ENCODE measurements at places on chromosomes 3 and 15.

GRCh38 chr15:88797663-88798339 is 5.4 kb upstream of the ACAN start:
- peak; percentile 19 for DNase-seq

GRCh38 chr3:170762064-170762463 is 107.9 kb downstream of the RPL22L1 start:
- DNase-seq, result no peak

DNA sequence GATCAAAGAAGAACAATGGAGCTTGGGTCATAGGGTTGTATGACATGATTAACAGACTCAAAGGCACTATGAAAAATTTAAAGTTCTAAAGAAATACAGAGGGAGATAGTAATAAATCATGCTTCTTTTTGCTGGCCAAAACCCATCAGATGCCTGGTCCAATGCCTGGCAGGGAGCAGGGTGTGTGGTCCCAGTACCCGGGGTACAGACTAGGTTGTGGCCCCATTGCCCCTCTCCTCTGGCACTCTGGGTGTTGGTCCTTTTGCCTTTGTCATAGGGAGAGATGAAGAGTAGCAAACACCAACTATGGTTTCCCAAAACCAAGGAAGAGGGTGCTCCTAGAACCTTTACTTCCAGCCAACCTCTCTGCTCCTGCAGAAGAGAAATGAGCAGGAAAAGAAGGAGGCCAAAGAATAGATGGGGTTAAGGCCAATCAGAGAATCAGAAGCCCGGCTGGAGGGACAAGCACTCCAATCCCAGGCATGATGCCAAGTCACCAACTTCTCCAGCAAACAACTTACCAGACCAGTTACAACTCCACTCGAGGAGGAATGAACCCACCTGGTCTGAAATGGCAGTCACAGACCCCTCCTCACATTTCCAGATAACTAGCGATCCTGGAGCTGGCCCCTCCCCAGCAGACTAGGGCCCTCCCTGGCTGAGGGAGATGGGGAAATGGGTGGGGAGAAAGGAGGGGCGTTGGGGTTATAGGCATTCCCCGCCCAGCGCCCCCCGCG is 1.8 kb downstream of the IGDCC3 start:
- peak; percentile 33 for DNase-seq

GRCh38 chr3:46659285-46659684 is 34.2 kb downstream of the ALS2CL start:
- DNase-seq, result no peak

DNA sequence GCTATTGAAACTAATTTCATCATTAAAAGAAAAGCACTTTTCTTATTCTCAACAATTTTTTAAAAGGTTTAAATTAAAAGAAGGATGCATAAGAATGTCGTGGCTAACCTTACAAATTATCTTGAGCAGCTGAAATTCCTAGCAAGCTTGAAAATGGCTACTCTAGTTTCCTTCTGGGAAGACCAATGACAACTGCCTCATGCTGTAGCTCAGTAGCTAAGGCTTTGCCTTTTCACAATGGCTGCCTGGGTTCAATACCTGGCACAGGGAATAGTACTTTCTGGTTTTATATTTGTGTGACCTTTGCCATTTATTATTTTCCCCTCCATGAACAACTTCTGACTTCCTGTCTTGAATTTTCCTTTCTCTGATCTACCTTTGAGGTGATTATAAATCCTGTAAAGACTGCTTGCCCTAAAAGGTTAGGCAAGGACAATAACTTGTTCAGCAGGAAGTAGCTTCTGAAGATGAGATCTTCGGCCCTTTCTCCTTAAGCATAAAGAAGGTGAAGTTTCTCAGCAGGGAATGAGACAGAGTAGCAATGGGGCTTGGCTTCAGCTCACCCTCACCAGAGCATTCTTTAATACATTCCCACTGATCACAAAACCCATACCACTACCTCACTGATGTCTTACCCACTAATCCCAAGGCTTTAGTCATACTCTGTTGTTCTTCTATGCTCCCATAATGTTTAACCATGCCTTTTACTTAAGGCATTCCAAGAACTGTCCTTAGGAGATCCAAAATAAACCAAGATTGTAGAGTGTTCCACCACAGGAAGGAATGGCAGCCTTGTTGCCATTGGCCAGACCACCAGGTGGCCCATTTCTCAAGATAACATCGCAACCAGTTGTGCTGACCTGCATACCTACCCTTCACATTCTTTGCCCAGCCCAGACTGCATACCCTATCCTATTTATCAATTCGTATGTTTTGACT is 276.8 kb downstream of the ULK4 start:
- no peak for DNase-seq

- DNase-seq, result no peak
Observed at GRCh38 chr3:140403079-140403478, 274.8 kb upstream of the TRIM42 start.

DNA sequence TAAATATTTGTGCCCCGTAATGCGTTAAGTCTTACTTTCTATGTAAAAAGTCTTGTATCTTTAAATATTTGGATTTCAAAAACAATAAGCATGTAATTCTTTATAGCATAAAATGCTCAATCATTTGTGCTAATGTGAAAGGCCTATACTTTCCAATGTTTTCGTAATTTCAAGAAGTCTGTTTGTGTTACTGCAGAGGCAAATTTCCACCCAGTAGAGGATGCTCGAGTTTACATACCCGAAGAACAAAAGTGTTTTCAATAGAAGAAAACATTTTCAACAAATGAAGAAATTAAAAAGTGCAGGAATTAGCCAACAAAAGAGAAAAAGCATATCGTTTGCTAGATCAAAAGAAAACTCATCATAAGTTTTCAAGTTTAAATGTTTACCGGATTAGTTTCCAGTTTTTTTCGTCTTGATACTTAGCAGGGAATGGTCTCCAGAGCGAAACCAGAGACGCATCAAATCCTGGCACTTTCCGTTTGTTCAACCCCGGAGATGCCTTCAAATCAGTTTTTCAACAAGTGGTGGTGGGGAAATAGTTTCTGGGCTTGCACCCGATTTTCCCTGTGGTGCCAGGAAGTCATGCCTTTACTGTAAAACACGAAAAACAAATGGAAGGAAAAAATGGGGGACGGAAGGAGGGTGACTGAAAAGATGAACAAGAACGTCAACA is 1.0 kb downstream of the CGGBP1 start:
- DNase-seq, result no peak

GRCh38 chr3:132225664-132226063 is 91.5 kb upstream of the ACP3 start:
- no peak for DNase-seq

DNA sequence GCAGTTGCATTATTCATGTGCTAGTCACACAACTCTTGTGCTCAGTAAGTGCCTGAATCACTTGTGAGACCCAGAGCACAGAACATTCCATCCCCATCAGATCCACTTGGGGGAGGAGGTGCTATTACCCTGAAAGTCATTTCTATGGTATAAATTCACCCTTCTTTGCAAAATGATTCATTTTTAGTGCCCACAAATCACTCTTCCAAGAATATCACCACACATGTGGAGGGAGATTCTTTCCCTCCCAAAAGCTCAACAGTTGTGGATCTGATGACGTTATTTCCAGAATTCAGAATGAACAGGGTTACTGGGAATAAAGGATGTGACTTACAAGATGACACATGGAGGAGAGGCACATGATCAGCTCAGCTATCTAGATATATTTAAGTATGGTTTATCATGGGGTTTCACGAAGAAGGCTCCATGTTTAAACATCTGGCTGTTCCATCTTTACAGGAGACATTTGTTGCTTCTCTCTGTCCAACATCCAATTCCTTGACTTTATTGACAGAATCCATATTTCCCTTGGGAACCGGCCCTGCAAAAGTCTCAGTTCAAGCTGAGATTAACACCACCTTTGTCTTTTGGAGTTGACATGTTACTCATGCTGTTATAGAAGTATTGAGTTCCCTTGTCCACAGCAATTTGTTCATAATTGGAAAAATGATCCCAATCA is 214.2 kb upstream of the PROK2 start:
- DNase-seq, result no peak

DNA sequence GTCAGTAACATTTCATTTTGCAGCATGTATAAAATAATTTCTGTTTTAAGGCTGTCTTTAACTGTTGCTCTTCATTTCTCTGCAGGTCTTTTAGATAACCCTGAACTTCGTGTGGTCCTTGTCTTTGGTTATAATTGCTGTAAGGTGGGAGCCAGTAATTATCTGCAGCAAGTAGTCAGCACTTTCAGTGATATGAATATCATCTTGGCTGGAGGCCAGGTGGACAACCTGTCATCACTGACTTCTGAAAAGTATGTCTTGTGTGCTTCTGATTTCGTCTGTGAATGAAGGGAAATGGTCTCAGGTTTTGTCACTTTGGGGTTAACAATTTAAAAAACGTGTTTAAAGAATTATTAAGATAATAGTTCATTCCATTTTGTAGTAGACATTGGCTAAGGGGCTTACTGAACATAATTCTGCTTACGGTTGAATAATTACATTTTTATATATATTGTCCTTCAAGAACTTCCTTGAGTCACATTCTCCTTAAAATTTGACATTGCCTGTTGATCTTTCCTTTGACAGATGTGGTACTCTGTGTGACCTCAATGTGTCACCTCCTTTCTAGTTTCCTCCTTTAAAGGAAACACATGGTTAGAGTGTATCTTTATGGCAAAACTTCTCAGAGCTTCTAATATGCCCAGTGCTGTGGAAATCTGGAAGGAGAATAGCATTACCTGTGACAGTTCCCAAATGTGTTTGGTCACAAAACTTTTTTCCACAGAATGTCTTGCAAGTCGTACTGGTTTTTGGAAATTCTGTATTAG is 26.3 kb downstream of the FBXO22 start:
- no peak for DNase-seq

- peak; percentile 15 for DNase-seq
Observed at GRCh38 chr15:70093481-70094319, 4.0 kb downstream of the TLE3 start.
